Eye (tissue), 1 donor: ENCODE measurements at places on chromosomes 11 and 22.

- DNase-seq = peak; percentile 58
Measured at GRCh38 chr22:49481659-49482399, 345.8 kb downstream of the BRD1 start.

- no peak for DNase-seq
Measured at GRCh38 chr11:113023986-113024385, 62.8 kb downstream of the NCAM1 start.

GRCh38 chr11:2940147-2940920, 11.1 kb upstream of the PHLDA2 start:
- DNase-seq = no peak

DNA sequence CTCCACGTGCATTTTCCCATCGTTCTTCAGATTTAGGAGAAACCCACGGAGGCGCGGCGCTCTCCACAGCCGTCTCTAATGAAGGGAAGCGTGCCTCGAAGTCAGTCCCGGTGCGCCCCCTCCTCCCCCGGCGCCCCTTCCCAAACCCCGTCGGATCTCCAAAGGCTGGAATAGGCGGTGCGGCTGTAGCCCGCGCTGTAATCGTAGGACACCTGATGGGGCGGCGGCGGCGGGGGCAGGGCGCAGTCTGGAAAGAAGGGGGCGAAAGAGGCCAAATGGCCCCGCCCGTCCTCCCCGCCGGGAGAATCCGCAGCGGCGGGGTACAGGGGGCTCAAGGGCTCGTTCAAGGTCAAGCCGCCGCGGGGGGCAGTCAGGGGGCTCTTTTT, 1.3 kb downstream of the FAM181B start:
- peak; percentile 38 for DNase-seq

DNA sequence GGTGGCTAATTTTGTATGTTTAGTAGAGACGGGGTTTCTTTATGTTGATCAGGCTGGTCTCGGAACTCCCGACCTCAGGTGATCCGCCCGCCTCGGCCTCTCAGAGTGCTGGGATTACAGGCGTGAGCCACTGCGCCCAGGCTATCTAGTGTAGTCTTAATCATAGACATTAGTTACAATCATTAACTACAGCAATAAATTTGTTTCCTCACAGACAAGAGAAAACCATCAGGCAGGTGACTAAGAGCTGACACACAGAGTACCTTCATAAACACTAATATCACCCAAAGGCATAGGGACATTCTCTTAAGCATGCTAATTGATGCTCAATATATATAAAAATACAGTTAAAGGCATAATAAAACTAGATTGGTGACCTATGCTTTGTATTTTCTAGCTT, 19.4 kb downstream of the SDHD start:
- DNase-seq = no peak

DNA sequence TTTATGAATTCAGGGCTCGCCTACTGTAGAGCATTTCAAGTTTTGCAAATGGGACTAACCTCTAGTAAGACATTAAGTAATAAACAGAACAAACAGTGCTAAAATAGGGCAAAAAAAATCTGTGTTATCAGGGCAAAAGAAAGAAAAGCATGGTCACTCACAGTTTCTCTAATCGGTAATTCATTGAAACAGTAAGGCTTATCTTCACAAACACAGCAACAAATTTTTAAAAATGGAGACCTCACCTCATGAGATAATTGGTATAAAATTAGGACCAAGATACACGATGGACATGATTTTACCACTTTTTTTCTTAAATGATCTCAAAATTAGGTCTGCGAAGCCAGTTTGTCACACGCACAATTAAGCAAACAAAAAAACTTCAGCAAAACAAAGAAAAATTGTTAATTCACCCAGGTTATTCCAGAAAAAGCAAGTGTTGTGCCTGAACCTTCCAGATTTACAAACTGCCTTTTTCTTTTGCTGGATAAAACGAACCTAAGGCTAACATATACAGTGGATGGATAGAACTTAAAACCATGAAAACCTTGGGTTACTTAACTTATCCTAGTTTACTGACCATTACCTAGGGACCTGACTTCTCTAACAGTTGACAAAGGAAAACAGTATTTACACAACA, 1.4 kb downstream of the TMEM123 start:
- DNase-seq = peak; percentile 36

DNA sequence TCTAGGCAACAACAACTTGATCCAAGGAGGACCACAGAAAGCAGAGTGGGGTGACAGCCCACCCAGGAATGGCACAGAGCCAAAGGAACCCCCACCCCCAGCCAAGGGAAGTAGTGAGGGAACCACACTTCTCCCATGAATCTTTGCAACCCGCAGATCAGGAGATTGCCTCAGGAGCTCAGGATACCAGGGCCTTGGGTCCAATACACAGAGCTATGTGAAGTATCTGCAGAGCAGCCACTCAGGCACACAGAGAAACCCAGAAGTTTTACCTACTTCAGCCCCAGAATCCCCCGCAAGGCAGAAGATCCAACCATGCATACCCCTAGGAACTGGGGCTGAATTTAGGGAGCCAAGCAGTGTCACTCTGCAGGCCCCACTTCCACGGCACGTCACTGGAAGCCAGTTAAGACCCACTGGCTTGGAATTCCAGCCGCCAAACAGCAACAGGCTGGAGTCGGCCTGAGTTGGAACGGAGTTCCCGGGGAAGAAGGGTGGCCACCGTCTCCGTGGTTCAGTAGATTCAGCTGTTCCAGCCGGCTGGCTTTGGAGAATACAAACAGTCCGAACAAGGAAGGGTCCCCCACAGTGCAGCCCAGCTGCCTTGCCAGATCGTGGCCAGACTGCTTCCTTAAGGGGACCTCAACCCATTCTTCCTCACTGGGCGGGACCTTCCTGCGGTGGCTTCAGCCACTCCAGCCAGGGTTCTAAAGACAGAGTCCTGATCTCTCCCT, 174.1 kb downstream of the TTC28 start:
- peak; percentile 78 for DNase-seq

DNA sequence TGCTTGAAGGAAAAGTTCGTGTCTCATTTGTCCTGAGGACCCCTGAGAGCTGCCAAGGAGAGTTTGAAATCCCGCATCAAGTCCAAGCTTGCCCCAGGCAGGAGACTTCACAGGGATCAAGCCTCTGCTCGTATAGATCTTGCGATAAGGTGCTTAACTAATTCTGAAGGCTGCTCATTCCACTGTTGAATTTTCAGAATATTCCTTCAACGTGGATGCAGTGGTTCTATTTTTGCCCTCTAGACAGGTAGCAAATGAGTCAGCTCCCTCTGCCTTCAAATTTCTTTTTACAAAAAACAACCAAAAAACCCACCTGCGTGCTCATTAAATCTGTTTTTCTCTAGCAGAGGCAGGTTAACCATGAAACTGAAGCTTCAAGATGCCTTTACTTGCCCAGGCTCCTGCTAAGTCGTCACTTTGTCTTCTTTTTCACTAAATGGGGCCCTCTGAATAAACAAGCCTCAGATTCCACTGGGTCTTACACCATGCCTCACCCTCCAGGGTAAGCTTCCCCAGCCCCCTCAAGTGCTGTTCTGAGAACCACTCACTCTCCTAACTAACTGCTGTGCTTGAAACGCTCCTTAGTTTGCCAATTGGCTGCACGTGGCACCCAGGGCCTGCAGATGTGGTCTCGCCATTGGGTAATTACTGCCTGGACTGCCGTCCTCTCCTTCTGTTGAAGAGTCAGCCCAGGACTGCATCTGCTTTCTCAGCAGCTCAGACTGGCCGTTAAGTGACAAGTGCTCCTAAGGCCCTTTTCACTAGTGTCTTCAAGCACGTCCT, 105.0 kb downstream of the TRPC6 start:
- peak; percentile 50 for DNase-seq

DNA sequence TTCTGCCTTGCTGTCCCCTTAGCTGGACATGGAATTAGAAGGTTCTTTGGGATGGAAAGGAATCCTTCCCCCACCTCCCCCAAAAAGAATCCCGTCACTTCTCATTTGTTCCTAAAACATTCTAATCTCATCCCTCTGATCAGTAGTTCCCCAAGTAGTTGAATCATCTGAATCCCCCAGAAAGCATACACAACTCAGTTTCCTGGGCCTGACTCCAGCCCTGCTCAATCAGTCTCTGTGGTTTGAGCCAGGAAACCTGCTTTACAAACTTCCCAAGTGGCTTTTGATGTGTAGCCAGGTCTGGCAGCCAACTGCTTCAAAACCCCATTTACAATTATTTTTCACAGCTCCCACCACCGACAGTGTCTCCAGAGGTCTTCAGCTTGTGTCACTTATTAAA, 20.2 kb downstream of the C22orf31 start:
- no peak for DNase-seq

DNA sequence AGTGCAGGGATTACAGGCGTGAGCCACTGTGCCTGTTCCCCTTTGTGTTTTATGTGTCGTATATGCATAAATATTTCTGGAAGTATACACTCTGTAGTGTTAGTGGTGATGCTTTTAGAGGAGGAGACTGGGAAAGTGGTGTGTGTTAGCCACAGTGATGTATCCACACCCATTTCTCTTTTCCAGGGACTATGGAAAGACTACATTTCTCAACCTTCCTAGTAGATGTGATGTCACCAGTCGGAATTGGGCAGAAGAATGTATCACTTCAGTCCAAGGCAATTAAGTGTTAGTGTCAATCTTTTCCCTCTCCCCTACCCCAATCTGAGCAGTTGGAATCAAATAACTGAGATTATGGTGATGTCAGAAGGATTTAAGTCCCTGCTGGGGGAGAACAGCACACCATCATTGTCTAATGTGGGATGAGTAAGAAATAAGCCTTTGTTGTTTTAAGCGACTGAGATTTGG, 5.8 kb upstream of the ATG16L2 start:
- no peak for DNase-seq

- no peak for DNase-seq
Measured at GRCh38 chr22:24427500-24428164, at the start of gene ADORA2A. Gene ADORA2A (plus strand): TSS chr22:24427599. CDS start chr22:24433405, 5,806 bp downstream.

GRCh38 chr22:46450931-46451561, 86.4 kb downstream of the CELSR1 start:
- DNase-seq = no peak
